Mammary microvascular endothelial cell (primary cell): ENCODE measurements at places on chromosomes 7 and 10. TPM values are rescaled to one million over a fixed set of nuclear protein-coding genes. Genes with fewer than 3 reads are reported as not detected.

The PWWP2B gene
- total RNA-seq: 7.3 and 8.0 TPM in 2 replicates

The ZPBP gene
- total RNA-seq: not detected in 2 replicates

The CRCP gene
- 26.7 and 26.9 TPM in 2 replicates for total RNA-seq

The PNLIP gene
- not detected in 2 replicates for total RNA-seq

The GIMAP7 gene
- 20.4 and 26.2 TPM in 2 replicates for total RNA-seq

The NDUFA5 gene
- total RNA-seq: 24.4 and 24.8 TPM in 2 replicates

The MYH16 gene
- total RNA-seq: 0.64 and 0.67 TPM in 2 replicates

The SCIN gene
- total RNA-seq: 0.13 and 0.44 TPM in 2 replicates

The FAM241B gene
- 0.30 and 0.73 TPM in 2 replicates for total RNA-seq

The AHR gene
- total RNA-seq: 85.8 and 86.9 TPM in 2 replicates

The GNAT3 gene
- total RNA-seq: not detected in 2 replicates

The PLCE1 gene
- 0.10 and 0.13 TPM in 2 replicates for total RNA-seq

The H2BK1 gene
- total RNA-seq: not detected in 2 replicates
